ENCODE measurements at places on chromosomes 13 and 19. TPM values are rescaled to one million over a fixed set of nuclear protein-coding genes. Genes with fewer than 3 reads are reported as not detected.

The CCDC122 gene
- 1.7 TPM for polyA plus RNA-seq

GRCh38 chr13:24148414-24149235 lies 11.9 kb upstream of the SPATA13 start:
- no peak for DNase-seq

The SYT3 gene
- 0.42 TPM for polyA plus RNA-seq

- DNase-seq, result no peak
These were observed 6.5 kb upstream of the EIF3G start for GRCh38 chr19:10126213-10126639.

DNA sequence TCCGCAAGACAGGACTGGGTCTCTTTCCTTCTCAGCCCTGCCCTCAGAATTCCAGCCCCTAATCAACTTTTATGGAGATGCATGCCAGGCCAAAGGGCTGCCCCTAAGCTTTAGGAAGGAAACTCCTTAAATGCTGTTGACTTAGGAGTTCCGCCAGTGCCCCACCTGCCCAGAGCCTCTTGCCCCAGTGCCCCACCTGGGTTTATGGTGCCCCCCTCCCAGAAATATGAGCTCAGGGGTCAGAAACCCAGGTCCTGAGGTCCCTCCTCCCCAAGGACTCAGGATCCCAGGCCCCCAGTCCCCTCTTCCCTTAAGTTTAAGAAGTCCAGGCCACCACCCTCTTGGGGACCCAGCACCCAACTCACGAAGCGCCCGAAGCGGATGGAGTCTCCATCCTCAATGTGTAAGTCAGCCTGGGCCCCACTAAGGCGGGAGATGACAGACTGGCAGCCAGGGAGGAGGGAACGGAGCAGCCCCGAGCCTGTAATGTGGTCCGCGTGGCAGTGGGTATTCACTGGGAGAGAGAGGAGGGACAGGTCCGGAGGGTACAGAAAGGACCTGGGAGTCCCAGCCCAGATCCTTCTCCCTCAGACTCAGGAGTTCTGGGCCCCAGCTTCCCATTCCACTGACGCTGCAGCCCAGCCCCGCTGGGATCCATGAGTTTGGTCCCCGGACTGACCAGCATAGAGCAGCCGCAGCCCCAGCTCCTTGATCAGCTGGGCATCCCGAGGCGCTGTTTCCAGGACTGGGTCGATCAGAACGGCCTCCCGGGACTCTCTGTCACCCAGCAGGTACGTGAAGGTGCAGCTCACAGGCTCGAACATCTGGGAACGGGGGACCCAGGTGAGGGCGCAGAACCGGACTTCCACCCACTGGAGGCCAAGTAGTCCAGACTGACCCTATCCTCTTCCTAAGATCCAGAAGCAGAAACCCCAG lies 897 bp downstream of the ETHE1 start:
- no peak for DNase-seq

- DNase-seq, result no peak
These were observed 9.4 kb downstream of the FLT1 start for GRCh38 chr13:28485551-28485950.

DNA sequence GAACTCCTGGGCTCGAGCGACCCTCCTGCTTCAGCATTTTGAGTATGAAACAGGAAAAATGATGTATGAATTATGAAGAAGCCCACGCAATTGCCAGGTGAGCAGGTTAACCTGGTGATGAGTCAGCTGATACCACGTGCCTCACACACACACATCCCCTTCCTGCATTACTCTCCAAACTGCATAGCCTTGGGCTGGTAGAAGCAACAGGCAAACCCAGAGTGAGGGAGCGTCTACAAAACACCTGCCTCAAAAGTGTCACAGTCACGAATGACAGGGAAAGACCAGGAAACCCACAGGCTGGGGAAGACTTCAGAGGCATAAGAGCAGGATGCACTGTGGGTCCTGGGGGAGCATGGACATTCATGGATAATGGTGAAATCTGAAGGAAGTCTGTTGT lies 192.8 kb upstream of the IRS2 start:
- DNase-seq, result no peak

- no peak for DNase-seq
These were observed 2.6 kb downstream of the P2RY11 start for GRCh38 chr19:10113964-10114650.

The KLF12 gene
- polyA plus RNA-seq, result 19.5 TPM

The ZNF526 gene
- 5.1 TPM for polyA plus RNA-seq

The PRODH2 gene
- polyA plus RNA-seq, result not detected

- DNase-seq, result peak; percentile 9
These were observed 288.2 kb downstream of the MYO16 start for GRCh38 chr13:108917581-108917980.

The ZNF540 gene
- 1.9 TPM for polyA plus RNA-seq

- no peak for DNase-seq
These were observed 1487.2 kb upstream of the PRR20A start for GRCh38 chr13:55653497-55653896.
